ENCODE measurements at places on chromosomes 4 and X.

DNA sequence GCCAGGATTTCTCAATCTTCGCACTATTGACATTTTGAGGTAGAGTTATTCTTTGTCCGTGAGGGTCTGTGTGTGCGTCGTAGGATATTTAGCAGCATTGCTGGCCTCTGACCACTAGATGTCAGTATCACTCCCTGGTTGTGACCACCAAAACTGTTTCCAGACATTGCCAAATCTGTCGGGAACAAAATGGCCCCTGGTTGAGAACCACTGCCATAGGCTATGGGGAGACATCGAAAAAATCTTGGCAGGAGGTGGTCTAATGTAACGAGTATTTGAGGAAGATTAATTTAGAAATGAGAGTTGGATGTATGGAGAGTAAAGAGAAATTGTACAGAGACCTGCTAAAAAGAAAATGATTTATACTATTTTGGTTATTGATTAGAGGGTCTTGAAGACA is 108.4 kb downstream of the DOCK11 start:
- DNase-seq, result no peak

GRCh38 chr4:112526061-112526460 is 10.1 kb upstream of the NEUROG2 start:
- no peak for DNase-seq

GRCh38 chr4:91488946-91489345 is 814.8 kb upstream of the GRID2 start:
- DNase-seq, result no peak

GRCh38 chr4:40562208-40562607 is 67.5 kb downstream of the RBM47 start:
- no peak for DNase-seq

GRCh38 chrX:140664939-140665338 is 44.6 kb upstream of the LINC00632 start:
- DNase-seq, result no peak

DNA sequence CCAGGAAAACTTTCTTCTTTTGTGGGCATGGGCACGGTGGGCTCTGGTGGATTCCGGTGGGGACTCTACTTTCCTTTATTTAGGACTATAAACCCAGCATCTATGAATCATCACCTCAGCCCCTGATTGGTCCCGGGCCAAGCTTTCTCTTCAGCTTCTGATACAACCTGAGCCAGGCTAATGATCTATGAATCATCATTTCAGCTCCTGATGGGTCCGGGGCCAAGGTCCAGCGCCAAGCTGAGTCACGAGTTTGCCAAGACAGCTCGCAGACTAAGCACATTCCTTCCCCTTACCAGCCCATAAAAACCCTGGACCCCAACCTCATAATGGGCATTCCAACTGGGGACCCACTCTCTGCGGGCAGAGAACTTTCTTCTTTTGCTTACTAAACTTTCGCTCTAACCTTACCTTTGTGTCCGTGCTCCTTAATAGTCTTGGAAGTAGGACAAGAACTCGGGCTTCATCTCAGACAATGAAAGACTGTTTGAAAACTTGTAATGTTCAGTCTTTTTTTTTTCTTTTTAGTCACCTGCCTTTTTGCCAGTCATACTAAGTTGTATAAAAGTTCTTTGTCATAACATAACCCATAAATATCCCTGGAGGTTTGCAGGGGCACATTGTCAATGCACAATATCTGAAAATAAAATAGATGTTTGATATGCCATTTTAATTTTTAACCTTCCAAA is 904.9 kb upstream of the EPHA5 start:
- DNase-seq, result no peak

DNA sequence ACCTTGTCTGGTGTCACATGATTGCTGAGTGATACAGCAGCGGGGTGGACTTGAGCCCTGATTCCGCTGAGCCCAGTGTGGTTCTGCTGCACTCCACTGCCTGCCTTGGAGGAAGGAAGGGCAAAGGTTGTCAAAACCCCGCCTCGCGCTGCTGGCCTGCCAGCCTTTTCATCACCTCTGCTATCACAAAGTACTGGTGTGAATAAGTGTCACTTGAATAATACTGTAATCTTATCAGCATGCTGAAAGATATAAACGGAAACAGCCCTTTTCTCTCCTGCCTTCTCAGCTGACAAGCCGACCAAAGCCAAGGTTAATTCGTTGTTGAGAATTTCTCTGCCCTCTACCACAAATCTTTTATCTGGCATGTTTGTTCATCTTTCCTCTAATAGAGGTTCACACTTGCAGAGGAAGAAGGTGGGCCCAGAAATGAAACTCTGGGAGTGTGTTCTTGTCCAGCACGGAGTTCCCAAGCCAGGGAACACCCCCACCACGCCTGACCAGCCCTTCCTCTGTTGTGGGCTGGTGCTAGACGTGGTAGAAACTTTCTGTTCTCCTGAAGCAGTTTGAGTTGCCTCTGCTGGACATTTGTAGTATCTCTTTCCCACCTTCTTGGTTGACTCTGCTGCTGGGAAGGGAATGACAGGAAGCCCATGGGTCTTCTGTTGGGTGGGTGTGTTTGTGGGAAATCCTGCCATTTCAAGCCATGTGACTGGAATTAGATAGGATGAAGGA is 21.5 kb downstream of the FHDC1 start:
- DNase-seq, result no peak

DNA sequence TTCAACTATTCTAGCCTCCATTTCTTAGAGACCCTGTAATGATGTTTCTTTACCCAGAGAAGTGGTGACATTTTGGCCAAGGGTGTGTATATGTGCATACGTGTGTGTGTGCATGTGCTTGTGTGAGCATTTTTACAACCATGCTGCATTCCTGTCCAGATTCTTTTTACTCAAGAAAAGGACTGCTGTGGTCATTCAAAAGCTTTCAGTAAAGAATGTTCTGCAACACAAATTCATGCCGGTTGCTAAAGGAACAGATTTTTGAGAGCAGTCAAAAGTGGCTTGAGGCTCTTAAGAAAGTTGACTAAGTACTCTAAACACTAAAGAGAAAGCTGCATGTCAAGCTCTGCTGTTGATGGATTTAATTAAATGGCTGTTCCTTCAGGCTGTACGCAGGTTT is 65.0 kb upstream of the FMR1 start:
- no peak for DNase-seq

DNA sequence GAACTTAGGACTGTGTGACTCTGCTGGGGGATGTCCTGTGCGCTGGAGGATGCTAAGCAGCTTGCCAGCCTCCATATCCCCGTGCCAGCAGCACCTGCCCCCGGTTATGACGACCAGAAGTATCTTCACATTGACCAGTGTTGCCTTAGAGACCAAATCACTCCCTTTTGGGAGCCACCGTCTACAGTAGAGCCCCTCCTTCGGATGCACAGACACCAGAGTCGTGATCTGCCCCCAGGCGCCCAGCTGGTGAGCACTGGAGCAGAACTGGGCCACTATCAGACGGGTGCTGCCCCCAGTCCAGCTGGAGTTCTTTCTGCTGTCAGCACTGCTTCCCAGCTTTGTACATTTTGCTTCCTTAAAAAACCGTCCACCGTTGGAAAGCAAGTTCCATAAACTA is 30.0 kb upstream of the TADA2B start:
- DNase-seq, result no peak

DNA sequence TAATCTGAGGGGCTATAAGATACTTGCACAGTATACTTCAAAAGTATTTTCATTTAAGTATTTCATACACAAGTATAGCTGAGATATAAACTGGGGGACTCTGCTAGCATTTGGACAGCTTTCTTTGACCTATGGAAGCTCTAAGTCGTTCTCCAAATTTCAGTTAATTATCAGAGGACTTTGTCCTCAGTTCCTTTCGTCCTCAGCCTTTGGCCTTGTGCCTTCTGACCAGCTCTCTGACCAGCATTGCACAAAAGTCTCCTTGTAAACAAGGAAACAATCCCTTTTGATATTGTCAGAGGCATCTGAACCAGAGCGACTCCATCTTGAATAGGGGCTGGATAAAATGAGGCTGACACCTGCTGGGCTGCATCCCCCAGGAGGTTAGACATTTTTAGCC is 464.0 kb upstream of the FAM241A start:
- no peak for DNase-seq

DNA sequence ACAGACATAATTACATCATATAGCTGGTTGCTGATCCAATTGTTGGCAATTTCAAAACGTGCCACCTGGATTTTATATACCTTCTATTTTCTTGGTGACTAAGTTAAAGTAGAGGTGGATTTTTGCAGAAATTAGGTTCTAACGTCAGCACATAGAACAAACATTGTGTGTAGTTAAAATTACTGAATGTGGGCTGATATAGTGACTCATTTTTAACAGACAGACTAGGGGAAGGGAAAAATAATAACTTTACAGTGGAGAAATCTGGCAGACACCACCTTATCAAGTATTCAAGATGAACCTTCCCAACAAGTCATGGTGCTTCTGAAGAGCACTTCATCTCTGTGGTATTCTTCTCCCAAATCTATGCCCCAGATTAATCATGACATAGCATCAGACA is 134.5 kb downstream of the UCHL1 start:
- DNase-seq, result no peak

DNA sequence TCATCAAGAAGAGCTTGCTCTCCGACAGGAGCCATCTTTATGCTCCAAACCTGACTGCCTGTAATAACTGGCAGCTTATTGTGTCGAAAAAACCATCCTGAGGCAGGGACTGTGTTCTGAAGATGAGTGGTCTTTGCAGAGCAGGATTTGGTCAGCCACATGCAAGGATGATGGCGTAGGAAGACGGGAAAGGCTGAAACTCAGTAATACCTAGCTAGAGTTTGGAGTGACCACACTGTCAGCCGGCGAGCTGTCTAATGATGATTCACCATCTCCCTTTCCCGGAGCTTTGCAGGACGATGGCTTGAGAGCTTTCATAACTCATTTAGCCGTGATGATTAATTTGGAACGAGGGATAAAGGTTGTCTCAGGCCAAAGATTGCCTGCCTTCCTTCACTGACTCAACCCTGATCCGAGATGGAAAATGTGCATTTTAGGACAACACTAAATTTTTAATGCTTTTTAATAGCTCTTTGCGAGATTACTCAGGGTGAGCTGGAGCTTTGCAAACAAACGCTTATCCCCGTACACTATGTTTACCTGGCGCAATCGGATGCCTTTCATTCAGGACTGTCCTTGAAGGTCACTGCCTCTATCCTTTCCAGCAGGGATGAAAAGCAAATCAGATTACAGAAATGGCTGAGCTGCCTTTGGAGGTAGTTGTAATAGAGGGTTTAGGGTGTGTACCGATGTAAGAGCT is 288.5 kb downstream of the ASMT start:
- no peak for DNase-seq

GRCh38 chr4:122003335-122003734 is 51.5 kb upstream of the TRPC3 start:
- DNase-seq, result no peak

DNA sequence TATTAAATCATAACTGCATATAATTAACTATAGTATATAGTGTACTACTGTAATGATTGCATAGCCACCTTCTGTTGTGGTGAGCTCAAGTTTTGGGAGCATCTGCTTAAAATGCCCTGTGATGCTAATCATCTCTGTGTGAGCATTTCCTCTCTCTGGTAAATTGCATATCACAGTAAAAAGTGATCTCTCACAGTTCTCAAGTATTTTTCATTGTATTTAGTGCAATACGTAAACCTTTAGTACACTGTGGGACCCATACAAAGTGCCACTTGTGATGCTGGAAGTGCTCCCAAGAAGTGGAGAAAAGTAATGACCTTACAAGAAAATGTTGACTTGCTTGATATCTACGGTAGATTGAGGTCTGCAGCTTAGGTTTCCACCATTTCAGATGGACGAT is 82.0 kb downstream of the WWC2 start:
- DNase-seq, result no peak
